ENCODE measurements at places on chromosomes 12 and 14.

GRCh38 chr12:31220633-31221550, 105.1 kb downstream of the SINHCAF start:
- DNase-seq = no peak

DNA sequence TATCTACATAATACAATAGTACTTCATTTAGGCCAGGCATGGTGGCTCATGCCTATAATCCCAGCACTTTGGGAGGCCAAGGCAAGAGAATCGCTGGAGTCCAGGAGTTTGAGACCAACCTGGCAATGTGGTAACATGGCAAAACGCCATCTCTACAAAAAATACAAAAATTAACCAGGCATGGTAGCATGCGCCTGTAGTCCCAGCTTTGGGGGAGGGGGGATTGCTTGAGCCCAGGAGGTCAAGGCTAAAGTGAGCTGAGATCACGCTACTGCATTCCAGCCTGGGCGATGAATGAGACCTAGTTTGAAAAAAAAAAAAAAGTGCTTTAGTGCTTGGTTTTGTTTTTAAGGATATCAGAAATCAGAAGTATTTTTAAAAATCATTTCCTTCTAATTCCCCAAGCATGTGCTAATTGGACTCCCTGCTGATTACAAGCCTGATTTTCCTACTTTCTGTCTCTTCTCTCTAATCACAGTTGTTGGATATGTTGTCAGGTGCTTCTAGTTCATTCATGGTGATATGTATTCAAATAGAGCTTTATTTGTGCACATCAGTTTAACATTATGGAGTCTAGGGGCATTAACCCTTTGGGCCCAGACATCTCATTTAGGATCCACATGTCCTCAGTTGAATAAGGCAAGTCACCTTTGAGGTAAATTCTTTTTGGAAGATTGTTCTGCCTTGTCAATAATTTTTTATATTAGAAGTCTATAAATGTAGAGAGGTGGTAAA, 7.0 kb upstream of the KRAS start:
- no peak for DNase-seq

- DNase-seq = no peak
Observed at GRCh38 chr12:103908877-103909276, 21.3 kb upstream of the HSP90B1 start.

GRCh38 chr12:42284157-42284556, 41.7 kb downstream of the ZCRB1 start:
- DNase-seq = peak; percentile 74

DNA sequence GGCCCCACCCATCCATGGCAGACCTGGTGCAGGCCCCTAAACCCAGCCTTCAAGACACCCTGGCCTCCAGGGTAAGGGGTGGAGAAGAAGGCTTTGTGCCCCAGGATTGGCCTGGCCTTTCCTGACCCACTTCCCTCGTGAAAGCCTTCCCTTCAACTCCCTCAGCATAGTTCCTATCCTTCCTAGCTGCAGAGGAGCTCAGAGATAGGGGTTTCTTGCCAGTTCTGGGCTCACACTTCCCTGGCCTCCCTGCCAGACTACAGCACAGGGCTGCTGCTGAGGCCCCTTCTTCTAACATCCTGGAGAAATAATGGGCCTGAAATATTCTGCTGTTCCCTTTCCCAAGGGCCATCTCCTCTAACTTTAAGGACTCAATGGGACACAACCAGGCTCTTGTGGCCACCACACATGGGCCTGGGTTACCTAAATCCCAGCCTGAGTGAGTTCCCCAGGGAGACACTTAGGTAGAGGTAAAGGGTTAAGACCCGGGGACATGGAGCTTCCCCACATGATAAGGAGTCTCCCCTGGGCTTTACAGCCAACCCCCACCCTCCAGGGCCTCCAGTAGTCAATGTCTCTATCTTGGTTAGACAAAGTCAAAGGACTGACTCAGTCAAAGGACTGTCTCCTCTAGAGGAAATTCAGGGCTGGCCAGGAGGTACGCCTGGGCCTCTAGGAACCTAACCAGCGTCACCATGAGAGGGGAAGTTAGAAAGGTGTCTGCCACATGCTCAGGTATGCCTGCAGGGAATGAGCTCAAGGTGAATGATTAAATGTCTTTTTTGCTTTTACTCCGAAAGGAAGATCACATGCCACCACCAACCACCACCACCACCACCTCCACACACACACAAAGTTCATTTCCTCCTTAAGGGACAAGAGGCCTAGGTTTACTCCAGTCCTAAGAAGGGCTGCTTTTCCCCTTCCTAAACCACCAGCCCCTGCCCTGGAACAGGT, 7.1 kb downstream of the ZFP36L1 start:
- DNase-seq = peak; percentile 32

GRCh38 chr12:67107751-67108269, 161.3 kb upstream of the CAND1 start:
- DNase-seq = no peak

DNA sequence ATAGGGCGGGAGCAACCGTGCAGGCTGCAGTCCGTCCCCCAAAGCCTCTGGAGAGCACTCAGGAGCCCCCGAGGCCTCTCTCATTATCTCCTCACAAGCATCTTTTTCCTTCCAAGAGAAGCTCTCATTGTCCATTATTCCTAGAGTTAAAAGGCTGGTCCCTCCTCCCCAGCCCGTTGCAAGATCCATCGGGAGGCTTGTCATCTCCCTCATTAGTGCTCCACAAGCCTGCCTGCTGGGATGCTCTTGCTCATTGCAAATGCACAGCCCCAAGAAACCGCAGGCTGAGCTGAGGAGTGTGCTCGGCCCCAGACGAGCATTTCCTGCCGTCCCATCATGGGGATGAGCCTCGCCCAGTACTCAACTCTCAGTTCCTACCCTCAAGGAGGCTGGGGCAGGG, 23.3 kb downstream of the NUAK1 start:
- no peak for DNase-seq
